ENCODE measurements at places on chromosomes 3 and 15.
A peak's percentile ranks its signal among the peaks of the same experiment; 100 is the strongest.

DNA sequence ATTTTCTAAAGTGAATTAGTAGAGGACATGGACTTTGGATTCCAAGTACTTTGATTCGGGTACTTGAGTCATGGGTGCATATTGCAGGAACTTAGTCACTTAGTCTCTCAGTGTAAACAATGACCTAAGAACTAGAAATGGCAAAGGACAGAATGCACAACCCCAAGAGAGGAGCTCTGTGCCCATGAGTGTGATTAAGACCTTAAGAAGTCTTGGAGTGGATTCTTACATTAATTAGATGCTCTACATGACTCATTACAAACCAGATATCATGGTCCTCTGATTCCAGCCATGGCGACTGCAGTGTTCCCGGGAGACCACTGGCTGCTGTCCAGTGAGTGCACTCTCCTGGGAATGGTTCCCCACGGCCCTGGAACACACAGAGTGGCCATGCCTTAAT is 251.5 kb downstream of the GABRG3 start:
- DNase-seq, result no peak

DNA sequence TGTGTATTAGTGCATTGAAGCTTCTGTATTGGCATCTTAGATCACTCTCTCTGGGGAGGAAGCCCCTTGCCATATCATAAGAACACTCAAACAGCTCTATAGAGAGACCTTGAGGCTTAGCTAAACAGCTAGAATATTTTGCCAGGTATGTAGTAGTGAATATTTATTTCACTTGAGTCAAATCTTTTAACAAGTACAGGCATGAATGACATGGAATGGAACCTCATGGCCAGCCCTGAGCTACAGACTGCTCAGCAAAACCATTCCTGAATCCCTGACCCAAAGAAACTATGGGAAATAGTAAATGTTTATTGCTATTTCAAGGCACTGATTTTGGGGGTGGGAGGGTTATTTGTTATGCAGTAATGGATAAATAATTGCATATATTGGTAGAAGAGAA is 604.8 kb downstream of the MECOM start:
- DNase-seq, result no peak

DNA sequence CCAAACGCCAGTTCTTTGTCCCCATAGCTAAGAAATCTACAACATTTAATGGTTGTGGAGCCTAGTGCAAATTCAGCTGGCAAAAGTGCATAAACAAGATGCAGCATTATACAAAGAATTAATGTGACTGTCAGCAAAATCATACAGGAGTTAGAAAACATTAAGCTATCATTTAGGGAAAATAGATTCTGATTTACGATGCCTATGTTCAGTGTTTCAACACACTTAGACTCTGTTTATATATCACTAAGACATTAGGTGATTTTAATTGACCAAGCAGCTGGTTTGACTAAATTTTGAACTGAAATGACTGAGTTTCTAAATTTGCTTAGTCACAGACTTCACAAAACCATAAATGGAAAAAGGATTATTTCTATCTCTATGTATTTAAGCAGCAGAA is 1076.8 kb downstream of the TBL1XR1 start:
- no peak for DNase-seq

GRCh38 chr15:49331951-49332350 is 91.1 kb upstream of the FGF7 start:
- DNase-seq, result no peak

DNA sequence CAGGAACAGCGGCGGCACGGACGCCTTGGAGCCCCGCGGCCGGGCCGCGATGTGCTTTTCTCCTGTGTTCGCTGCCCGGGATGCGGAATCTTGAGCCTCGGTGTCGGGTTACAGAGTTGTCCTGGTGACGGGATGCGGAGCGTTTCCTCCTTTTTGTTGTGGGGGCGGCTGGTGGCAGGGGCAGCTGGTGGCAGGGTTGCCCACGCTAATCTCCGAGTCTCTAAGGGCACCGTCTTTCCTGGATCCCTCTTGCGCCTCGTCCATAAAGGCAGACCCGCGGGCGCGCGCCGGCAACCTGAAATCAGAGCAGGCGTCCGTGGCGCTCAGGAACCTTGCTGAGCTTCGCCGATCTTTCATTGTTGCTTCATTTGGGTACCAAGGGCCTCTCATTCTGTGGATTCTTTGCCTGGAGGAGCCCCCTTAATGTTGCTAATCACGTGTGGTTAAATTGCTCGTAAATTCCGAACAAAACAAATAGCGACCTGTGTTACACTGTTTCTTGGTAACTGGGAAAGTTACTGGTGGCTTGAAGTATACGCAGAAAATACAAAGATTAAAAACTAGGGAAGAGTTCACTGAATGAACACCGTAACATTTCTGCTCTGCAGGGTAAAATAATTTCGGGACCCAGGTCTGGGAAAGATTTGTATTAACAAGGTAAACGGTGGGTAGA is 844 bp upstream of the PFN2 start:
- DNase-seq, result peak; percentile 57

DNA sequence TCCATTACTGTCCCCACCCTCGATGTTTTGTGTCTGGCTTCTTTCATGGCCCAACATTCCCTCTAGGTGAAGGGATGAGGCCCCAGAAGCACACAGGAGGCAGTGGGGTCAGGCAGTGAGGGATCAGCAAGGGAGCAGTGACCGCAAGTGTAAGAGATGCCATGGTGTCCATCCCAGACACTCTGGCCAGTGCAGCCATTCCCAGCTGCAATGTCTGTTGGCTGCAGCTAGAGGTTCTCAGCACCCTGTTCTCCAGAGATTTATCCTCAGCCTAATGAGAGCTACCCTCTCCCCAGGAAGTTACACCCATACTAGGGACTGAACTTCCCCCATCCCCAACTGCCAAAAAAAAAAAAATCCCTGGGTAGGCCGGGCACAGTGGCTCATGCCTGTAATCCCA is 40.2 kb downstream of the TRANK1 start:
- no peak for DNase-seq

DNA sequence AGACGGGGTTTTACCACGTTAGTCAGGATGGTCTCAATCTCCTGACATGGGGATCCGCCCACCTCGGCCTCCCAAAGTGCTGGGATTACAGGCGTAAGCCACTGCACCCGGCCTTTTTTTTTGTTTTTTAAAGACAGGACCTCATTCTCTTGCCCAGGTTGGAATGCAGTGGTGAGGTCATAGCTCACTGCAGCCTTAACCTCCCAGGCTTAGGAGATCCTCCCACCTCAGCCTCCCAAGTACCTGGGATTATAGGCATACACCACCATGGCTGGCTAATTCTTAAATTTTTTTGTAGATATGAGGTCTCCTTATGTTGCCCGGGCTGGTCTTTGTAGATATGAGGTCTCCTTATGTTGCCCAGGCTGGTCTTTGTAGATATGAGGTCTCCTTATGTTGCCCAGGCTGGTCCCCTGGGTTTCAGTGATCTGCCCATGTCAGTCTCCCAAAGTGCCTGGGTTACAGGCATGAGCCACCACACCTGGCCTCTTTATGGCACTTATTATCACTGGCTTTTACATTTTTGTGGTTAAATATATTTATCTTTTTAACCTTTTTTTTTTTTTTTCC is 82.3 kb upstream of the RNU6-1 start:
- DNase-seq, result no peak

DNA sequence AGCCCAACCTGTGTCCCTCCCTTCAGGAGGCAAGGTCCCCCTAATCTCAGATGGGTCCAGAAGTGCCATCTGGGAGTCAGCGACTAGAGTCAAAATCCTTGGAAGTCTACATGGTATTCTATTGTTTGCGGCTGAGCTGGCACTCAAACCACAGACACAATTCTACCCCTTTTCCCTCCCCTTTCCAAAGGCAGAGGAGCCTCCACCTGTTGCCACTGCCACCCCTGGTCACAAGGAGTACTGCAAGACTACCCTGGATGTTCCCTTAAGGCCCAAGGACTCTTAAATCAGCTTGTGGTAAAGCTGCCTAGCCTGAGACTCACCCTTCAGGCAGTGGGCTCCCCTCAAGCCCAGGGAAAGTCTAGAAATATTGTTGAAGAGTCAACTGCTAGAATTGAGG is 4.3 kb upstream of the OR5H6 start:
- DNase-seq, result peak; percentile 17

DNA sequence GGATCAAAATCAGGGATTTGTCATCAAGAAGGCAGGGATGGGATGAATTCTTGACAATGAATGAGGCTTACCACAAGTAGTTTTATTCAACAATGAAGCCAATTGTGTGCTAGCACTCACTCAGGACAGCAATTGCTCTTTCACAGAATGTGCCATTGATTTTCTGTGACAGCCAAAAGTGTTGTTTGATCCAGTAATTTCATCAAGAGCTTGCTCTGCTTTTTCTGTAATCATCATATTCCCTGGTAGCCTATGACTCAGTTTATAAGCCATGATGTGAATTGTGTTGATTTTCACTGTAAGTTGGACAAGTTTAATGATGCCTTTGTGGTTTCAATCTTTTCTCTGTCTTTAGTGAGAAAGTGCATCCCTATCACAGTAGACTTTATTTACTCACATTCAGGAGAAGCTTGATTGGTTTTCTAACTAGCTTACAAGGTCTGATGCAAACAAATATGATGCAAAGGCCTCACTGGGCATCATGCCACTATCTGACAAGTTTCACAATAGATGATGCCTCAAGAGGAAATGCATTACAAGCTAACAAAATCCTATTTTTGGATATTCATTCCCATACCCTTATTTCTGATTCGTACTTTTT is 13.6 kb upstream of the CSRNP1 start:
- DNase-seq, result no peak

- DNase-seq, result no peak
Measured at GRCh38 chr3:106745344-106746168, 631.7 kb upstream of the CCDC54 start.

GRCh38 chr15:37806808-37807207 is 127.6 kb upstream of the TMCO5A start:
- DNase-seq, result no peak

GRCh38 chr3:14154895-14155440 is 23.4 kb downstream of the XPC start:
- no peak for DNase-seq

- no peak for DNase-seq
Measured at GRCh38 chr3:176776622-176777175, 420.6 kb downstream of the TBL1XR1 start.

GRCh38 chr15:58302832-58303231 is 129.0 kb upstream of the LIPC start:
- DNase-seq, result no peak

DNA sequence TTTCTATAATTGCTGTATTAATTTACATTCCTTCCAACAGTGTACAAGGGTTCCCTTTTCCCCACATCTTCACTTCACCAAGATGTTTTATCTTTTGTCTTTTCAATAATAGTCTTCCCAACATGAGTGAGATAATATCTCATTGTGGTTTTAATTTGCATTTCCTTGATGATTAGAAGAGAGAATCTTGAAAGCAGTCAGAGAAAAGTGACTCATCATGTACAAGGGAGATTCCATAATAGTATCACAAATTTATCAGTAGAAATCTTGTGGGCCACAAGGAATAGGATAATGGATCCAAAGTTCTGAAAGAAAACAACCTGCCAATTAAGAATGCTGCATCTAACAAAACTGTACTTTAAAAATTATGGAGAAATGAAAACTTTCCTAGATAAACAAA is 189.3 kb downstream of the NECTIN3 start:
- DNase-seq, result no peak

GRCh38 chr3:63862804-63863149 is 828 bp downstream of the THOC7 start:
- no peak for DNase-seq

GRCh38 chr15:53884441-53884840 is 93.8 kb upstream of the UNC13C start:
- no peak for DNase-seq

DNA sequence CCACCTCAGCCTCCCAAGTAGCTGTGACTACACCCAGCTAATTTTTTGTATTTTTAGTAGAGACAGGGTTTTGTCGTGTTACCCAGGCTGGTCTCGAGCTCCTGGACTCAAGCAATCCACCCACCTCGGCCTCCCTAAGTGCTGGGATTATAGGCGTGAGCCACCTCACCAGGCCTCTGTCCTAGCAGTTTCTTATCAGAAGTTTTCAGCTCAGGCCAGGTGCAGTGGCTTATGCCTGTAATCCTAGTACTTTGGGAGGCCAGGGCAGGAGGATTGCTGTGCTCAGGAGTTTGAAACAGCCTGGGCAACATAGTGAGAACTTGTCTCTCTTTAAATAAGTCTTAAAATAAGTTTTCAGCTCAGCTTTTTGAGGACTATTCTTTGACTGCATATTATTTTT is 48.4 kb downstream of the SGO1 start:
- DNase-seq, result no peak

DNA sequence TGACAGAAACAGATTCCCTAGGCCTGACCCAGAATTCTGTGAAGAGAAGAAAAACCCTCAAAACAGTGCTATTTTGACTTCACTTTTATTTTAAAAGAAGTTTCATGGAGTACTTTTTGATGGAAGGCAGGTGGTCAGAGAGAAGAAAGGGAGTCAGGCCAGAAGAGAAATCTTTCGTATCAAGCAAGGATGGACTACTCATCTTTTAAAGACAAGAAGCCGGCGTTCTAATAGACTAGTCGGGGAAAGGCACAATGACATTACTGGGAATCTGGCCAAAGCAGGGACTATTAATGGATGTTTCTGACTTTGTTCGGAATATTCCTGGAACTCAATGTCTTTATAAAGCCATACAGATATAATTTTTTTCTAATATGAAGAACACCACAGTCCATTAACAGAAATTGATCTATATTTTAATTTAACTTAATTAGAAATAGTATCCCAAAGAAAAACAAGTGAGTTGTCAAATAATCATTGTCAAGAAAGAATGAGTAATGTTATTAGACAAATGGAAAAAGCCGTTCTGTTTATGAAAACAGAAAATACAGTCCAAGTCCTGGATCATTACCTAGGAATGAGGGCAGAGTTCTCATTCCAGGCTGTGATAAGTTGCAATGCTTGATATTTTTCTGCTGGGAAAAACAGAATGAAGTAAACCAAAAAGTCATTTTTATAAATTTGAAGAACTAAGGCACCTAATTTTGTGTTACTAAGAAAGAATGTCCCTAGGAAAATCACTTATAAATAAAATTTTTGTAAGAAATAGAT is 23.7 kb upstream of the PCOLCE2 start:
- DNase-seq, result no peak

DNA sequence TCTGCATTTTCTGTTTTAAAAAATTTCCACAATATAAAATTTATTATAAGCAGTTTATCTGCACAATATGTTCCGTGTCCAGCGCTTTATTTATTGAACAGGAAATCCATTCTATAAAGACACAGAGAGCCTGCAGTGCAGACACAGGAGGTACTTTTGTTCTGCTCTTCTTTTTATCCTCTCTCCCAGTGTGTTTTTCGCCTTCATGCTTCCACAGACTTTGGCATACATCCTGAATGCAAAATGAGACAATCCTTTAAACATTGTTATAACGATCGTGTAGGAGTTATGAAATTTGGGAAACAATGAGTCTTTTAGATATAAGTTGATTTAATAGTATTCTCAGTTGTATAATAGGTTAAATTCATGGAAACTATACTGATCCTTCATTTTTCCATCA is 749.2 kb downstream of the NAALADL2 start:
- DNase-seq, result no peak

- DNase-seq, result no peak
Measured at GRCh38 chr3:37071921-37072320, 78.6 kb downstream of the MLH1 start.

GRCh38 chr3:66405701-66406091 is 95.1 kb downstream of the LRIG1 start:
- DNase-seq, result no peak

GRCh38 chr3:114746502-114746901 is 400.6 kb downstream of the ZBTB20 start:
- DNase-seq, result no peak

GRCh38 chr15:98514034-98514622 is 134.2 kb upstream of the IGF1R start:
- no peak for DNase-seq

Data from HAP-1 (cell line).